Activated CD4-positive, alpha-beta T cell treated with anti-CD3 and anti-CD28 coated beads for 48 hours (primary cell): ENCODE measurements at places on chromosomes 3 and 15.

GRCh38 chr3:28586325-28586724, 237.7 kb upstream of the AZI2 start:
- DNase-seq: no peak

DNA sequence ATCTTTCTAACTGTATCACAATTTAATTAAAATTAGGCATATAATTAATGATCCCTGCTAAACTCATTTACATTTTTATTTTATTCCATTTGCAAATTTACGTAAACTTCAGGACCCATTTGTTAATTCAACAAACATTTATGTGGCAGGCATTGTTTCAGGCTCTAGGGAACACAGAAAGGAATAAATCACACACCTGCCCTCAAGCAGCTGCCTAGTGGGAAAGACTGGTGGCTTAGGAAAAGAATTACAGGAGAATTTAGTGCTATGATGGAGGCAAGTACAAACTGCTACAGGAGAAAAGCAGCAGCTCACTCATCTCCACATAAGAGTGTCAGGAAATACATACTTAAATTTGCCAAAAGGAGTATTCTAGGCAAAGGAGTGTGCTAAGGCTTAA, 11.2 kb downstream of the CBLB start:
- DNase-seq: no peak

DNA sequence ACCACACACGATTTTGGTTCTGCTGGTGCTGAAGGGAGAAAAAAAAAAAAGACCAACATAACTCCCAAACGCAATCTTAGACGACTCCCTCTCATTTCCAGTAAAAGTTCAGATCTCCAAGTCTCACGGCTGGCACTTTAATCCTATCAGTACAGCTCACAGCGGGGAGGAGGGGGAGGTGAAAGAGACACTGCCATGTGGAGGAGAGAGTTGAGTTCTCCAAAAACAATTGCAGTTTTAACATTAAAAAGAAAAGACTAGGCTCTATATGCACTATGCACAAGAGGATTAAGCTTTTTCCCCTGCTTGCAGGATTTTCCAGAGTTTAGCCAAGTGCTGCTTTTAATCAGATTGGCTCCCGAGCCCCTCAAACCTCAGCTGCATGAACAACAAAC, 16.8 kb downstream of the BMF start:
- no peak for DNase-seq

- peak; percentile 64 for DNase-seq
Measured at GRCh38 chr3:32240159-32240545, 1.7 kb downstream of the CMTM8 start.

- DNase-seq: no peak
Measured at GRCh38 chr15:44261007-44261706, 27.4 kb upstream of the GOLM2 start.

GRCh38 chr3:3309887-3310286, 130.4 kb upstream of the CRBN start:
- no peak for DNase-seq

DNA sequence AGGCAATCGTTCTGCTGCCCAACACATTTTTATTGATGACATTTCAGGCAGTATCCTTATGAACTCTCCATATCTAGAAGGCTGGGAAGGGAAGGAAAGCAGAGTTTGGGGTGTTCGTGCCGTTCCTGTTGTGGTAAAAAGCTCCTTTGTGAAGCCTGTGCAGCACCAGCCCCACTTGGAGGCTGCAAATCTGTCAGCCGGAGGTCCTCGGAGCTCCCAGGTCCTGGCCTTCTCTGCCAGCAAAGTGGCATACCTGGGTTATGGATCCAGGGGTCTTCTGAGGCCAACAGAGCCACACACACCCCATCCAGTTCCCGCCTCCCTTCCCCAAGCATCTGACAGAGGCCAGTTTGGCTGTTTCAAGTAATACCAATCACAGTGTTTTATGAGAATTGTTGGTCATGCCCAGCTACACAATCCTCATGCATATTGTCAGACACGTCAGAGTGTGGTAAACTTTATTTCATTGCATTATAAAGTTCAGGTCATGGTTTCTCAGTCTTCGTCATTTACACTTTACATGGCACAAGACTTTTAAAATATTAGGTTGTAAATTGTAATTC, 15.9 kb upstream of the USP3 start:
- no peak for DNase-seq

DNA sequence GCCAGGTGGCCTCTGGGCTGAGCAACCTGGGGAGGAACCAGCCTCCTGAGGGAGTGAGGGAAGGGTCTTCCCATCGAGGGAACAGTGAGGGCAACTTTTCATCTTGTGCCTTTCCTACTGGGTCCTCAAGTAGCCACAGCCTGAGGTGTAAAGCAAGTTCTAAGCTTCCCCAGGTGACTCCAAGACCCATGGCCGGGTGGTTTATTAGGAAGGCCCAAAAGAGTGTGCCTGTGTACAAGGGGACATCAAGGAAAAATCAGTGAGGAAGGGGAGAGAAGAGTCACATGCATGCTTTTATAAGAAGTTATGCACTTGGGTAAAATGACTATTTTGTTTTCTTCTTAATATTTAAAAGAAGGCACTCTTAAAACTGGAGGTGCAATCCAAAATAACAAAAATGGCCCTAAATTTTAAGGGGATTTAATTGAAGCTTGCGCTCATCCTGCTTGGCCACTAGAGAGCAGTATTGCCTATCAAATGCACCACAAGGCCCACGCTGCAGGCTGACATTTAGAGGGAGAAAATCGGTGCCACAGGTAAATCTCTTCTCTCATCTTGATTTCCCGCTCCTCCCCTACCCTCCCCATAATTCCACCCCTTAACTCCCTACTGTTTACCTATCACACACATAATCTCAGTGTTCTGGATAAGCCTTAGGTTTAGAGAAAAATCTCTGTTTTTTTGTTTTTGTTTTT, 6.7 kb downstream of the NANOGP8 start:
- peak; percentile 48 for DNase-seq
